GM23338 (cell line): ENCODE measurements at places on chromosomes 16 and 17. TPM values are rescaled to one million over a fixed set of nuclear protein-coding genes. Genes with fewer than 3 reads are reported as not detected.

DNA sequence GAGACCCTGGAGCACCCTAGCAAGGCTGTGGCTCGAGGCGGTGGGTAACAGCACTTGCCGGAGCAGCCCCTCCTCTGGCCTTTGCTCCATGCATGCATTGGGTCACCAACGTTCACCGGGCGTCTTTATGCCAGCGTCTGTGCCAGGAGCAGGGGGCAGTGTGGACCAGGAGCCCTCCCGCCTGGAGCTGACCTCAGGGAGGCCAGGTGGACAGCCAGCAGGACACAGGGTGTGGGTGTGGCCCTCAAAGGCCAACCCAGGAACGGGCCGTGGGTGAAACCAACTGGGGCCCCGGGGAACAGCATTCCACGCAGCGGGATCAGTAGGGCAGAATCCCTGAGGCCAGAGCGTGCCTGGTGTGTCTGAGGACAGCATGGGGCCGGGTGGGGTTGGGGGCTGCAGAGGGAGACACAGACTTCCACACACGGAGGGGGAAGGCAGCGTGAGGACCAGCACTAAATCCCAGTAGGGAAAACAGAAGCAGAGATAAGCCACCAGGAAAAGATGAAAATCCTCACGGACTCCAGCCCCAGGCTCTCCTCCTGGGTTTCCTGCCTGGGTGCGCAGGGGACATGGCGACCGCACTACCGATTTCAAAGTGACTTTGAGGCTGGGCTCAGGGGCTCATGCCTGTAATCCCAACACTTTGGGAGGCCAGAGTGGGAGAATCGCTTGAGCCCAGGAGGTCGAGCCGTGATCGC is 2.9 kb upstream of the CD7 start:
- H3K27ac ChIP-seq: no peak overlapping the region
- no peaks in the 10 kb centered on the region for H3K27me3 ChIP-seq
- H3K4me3 ChIP-seq: no peak overlapping the region
- H3K4me1 ChIP-seq: no peaks in the 10 kb centered on the region
- DNase-seq: no peak

DNA sequence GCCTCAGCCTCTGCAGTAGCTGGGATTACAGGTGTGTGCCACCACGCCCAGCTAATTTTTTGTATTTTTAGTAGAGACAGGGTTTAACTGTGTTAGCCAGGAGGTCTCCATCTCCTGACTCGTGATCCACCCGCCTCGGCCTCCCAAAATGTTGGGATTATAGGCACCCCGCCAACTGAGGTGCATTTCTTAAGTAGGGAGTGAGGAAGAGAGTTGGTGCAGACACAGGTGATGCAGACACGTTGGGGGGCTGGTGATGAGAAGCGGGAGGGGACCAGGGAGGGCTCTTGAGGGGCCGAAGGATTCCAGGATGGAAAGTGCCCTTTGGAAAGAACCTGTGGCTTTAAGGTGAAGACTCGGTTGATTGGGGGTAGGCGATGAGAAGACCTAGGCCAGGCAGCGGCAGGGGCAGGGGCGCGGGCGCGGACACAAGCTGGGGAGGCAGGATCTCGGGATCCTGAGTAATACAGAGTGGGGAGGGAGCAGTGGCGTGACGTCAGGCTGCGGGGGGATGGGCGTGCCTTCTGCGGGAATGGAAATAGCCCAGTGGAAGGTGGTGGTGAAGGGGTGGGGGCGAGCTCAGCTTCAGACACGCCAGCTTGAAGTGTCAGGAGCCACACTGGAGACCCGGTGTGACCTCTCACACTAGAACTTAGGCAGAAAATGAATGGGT is 2.5 kb upstream of the ATP6V0C start:
- no peak overlapping the region for H3K27ac ChIP-seq
- peaks cover 22% of the 10 kb centered on the region; the same call in 1 of the 2 replicates for H3K4me1 ChIP-seq
- no peaks in the 10 kb centered on the region for H3K36me3 ChIP-seq

DNA sequence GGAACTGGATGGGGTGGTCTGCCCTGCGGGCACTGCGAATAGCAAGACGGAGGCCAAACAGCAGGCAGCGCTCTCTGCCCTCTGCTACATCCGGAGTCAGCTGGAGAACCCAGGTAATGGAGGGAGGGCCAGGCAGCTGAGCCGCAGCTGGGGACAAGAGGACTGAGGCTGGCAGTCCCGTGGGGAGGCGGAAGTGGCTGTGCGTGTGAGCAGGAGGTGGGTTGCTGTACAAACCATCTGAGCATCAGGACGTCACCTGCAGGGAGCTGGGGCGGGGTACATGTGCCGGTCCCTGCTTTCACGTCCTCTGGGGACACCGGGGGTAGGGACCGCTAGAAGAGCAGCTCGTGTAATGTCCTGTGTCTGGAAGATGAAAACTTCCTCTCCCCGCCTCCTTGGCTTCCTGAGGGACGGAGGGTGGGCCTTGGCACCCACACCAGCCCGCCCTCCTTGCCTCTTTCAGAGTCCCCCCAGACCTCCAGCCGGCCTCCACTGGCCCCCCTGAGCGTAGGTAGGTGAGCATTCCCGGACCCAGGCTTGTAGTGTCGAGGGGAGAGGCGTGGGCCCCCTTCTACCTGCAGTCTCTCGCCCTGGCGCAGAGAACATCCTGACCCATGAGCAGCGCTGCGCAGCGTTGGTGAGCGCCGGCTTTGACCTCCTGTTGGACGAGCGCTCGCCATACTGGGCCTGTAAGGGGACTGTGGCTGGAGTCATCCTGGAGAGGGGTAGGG is 3.7 kb downstream of the ADAD2 start:
- no peak for DNase-seq
- no peaks in the 10 kb centered on the region for H3K27me3 ChIP-seq
- H3K4me1 ChIP-seq: no peaks in the 10 kb centered on the region

DNA sequence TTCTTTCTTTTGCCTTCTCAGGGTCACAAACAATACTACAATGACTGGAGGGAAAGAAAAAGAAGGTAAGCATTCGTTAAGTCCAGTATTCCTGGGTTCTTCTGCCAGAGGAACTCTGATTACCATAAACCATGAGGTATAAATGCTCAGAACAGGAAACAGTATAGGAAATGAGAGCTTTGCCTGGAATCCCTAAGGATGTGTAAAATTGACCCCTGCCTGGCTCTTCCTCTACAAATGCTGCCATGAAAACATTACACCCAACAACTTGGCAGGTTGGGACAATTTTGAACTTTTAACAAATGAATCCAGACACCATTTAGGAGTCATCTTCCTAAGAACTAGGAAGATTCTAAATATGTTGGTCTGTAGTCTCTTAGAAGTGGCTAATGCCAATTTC is 173.8 kb downstream of the CDH11 start:
- no peak for DNase-seq
- H3K27ac ChIP-seq: no peak overlapping the region
- H3K27me3 ChIP-seq: no peaks in the 10 kb centered on the region

GRCh38 chr16:82092711-82093110 is 57.7 kb downstream of the HSD17B2 start:
- DNase-seq: no peak
- no peak overlapping the region for H3K4me3 ChIP-seq
- H3K27ac ChIP-seq: no peak overlapping the region
- H3K27me3 ChIP-seq: no peaks in the 10 kb centered on the region

- H3K36me3 ChIP-seq: no peaks in the 10 kb centered on the region
- peak overlapping the region; percentile 72 for H3K27ac ChIP-seq
- no peak for DNase-seq
Measured at GRCh38 chr16:11742093-11742535, 543 bp downstream of the TXNDC11 start.

GRCh38 chr17:47413872-47414271 is 90.1 kb downstream of the EFCAB13 start:
- no peaks in the 10 kb centered on the region for H3K36me3 ChIP-seq
- H3K27ac ChIP-seq: no peak overlapping the region
- H3K27me3 ChIP-seq: no peaks in the 10 kb centered on the region
- no peaks in the 10 kb centered on the region for H3K4me1 ChIP-seq

DNA sequence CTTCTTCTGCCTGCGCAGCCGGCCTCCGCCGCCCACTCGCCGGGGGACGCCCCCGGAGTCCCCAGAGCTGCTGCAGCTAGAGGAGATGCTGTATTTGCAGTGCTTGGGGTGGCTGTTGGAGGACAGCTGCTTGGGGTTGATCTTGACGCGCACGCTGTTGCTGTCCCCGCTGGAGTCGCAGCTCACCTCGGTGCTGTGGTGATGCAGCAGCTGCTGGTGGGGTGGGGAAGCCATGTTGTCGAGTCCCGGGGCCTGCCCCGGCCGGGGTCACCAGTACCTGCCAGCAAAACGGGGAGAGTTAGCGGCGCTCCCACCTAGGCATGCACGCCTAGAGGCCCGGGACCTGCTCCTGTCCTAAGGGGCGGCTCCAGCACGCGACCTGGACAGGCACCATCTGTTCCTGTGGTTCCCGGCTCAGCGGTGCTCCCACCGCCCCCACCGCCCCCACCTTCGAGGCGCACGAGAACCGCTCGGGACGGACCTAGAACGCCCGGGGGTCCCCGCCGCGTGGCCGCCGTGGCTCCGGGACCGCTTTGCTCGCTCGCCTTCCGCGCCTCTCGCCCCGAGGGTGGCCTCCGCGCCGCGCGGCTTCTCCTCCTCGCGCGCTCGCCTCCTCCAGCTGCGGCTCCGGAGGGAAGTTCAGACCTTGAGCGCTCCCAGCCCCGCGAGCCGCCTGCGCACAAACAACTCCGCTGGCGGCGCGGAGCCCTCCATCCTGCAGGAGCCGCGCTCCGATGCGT is 863 bp downstream of the ADCY9 start:
- no peaks in the 10 kb centered on the region for H3K36me3 ChIP-seq
- peak overlapping the region; percentile 75 for H3K4me3 ChIP-seq
- peaks cover 16% of the 10 kb centered on the region; the same call in 1 of the 2 replicates for H3K4me1 ChIP-seq
- peak; percentile 71 for DNase-seq
- no peak overlapping the region for H3K27ac ChIP-seq
- peaks cover 31% of the 10 kb centered on the region for H3K27me3 ChIP-seq

- no peaks in the 10 kb centered on the region for H3K36me3 ChIP-seq
- no peak overlapping the region for H3K27ac ChIP-seq
- H3K4me3 ChIP-seq: no peak overlapping the region
- no peaks in the 10 kb centered on the region for H3K4me1 ChIP-seq
Measured at GRCh38 chr17:13352747-13353415, 248.8 kb downstream of the HS3ST3A1 start.

DNA sequence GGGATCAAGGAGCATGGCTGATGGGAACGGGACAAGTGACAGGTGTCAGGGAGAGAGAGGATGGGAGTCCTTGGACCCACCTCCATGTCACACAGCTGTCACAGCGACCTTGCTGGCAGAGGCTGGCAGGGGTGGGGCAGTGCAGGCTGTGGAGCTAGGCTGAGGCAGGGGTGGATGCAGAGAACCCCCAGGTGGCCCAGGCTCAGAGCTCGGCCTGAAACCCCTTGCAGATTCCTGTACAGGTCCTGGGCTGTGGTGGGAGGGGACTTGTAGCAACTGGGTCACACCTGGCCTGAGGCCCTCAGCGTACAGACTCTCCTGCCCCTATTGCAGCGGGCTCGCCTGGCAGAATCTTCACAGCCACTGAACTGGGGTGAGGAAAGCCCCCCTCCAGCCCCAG is 174.1 kb downstream of the NTN1 start:
- no peak overlapping the region for H3K27ac ChIP-seq
- H3K27me3 ChIP-seq: no peaks in the 10 kb centered on the region
- DNase-seq: no peak

DNA sequence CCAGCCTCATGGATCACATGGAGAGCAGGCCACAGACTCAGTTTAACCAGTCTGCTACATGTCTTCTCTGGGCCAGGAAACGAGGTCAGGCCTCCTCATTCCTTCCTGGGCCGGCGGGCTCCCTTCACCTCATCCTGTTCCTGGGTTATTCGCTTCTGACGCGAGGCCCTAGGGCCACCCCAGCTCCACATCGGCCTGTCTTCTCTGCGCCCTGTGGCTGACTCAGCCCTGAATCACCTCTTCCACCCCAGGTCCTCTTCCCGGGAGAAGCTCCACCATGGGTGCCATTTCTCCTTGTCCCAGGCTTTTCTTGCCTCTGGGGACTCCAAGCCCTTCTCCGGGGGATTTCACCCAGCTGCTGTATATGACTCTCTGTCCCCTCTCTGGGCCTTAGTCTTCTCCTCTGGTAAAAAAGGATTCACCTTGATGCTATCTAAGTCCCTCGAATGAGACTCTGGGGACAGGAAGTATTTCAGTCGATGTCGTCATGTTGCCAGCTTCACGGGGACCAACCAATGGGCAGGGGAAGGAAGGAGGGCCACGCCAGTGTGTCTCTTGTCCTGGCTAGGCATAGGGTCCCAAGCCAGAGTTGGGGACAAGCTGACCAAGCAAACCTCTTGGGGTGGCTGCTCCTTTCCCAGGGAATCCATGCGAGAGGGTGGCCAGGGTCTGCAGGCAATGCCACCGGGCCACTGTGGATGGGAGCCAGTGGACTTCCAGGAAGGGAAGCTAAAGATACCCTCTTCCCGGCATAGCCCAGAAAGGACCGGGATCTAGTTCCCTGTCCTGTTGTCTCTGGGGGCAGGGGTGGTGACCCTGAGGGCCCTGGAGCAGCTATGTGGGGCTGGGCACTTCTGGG is 58.7 kb downstream of the SOCS3 start:
- no peak overlapping the region for H3K27ac ChIP-seq
- H3K36me3 ChIP-seq: no peaks in the 10 kb centered on the region
- DNase-seq: no peak

GRCh38 chr17:9705745-9706144 is 60.4 kb downstream of the USP43 start:
- no peaks in the 10 kb centered on the region for H3K4me1 ChIP-seq
- no peaks in the 10 kb centered on the region for H3K27me3 ChIP-seq
- 0 out of 2 replicates have a peak, but pooled peaks cover 3% of the 10 kb centered on the region for H3K36me3 ChIP-seq
- no peak for DNase-seq

DNA sequence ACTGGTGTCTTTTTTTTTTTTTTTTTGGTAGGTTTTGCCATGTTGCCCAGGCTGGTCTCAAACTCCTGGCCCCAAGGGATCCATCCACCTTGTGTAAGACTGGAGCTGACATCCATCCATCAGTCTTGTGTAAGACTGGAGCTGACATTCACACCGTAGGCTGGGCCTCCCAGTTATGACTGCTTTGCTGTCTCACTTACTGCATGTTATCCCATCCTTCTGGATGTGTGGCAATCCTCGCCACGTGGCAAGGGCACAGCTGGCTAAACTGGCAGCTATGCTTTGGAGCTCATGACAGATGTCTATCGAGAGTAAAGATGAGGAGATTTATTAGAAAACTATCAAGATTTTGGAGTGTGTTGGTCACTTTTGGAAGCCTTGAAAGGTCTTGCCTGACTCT is 115.1 kb downstream of the ABCA8 start:
- no peak overlapping the region for H3K4me3 ChIP-seq
- no peaks in the 10 kb centered on the region for H3K4me1 ChIP-seq
- no peak for DNase-seq

The RASL10B gene
- total RNA-seq: 23.1 and 26.2 TPM in 2 replicates

The C16orf92 gene
- total RNA-seq: not detected in 2 replicates

The PRR35 gene
- 1.1 and 1.4 TPM in 2 replicates for total RNA-seq

The KLHL10 gene
- 0.27 and 0.42 TPM in 2 replicates for total RNA-seq

The MT1E gene
- total RNA-seq: 13.9 and 31.0 TPM in 2 replicates

The MBTD1 gene
- total RNA-seq: 62.0 and 63.9 TPM in 2 replicates

The EPOP gene
- total RNA-seq: 1.7 and 2.4 TPM in 2 replicates

The KRTAP2-3 gene
- total RNA-seq: not detected in 2 replicates

The SLFN13 gene
- total RNA-seq: 3.1 and 4.3 TPM in 2 replicates
